ENCODE measurements at places on chromosomes 7 and 10.

- DNase-seq, result no peak
Observed at GRCh38 chr10:35413985-35414861, 77.9 kb downstream of the CCNY start.

DNA sequence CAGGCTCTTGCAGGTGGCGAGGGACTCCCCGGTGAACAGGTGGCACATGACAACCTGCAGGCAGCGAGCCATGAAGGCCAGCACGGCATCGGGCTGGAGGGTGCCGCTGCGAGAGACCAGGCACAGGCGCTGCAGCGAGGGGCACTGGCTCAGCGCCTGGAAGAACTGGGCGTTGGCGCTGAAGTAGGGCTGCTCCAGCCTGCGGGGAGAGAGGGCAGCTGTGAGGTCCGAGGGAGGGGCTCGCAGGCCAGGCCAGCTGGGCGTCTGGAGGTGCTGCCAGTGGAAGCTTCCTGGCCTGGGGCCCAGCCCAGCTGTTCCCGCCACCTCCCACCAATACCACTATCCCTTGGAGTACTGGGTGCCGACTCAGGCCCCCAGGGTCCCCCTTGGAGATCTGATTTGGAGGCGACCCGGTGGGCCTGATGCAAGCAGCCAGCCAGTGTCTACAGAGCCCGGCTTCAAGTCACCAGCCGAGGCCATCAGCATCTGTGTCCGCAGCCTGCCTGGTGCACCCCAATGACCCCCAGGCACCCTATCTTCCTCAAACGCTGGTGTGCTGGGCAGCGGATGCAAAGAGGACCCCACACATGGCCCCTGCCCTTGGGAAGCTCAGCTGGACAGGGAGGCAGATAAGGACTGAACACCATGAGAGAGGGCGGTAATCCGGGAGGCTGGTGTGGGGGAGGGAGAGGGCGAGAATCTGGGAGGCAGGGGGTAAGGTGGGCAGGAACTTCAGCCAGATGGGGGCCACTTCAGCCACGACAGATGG lies 67.8 kb upstream of the TNRC18 start:
- no peak for DNase-seq

GRCh38 chr10:131979336-131979735 lies 2.4 kb downstream of the BNIP3 start:
- DNase-seq, result no peak

GRCh38 chr10:132365102-132365501 lies 31.9 kb upstream of the PWWP2B start:
- DNase-seq, result no peak

GRCh38 chr7:82578430-82578829 lies 134.9 kb upstream of the CACNA2D1 start:
- DNase-seq, result no peak

DNA sequence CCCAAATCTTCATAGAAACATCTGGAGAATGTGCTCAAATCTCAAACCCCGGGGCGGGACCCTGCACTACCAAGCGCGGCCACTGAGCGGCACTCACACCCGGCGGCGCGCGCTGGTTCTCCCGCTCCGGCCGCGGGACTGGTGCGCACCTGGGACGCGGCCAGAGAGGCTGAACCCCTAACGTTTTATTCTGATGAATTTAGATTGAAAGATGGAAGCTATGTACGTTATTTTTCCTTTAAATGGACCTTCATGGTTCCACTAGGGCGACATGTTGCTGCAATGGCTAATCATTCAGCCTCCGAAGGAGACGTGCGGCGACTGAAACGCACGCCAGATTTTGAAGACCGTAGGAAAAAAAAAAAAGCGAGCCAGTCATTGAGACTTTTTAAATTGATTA lies 107.0 kb upstream of the INSIG1 start:
- DNase-seq, result no peak

GRCh38 chr7:157668884-157669767 lies 332.3 kb downstream of the DNAJB6 start:
- no peak for DNase-seq

GRCh38 chr7:23383225-23383624 lies 84.1 kb downstream of the MALSU1 start:
- DNase-seq, result no peak

DNA sequence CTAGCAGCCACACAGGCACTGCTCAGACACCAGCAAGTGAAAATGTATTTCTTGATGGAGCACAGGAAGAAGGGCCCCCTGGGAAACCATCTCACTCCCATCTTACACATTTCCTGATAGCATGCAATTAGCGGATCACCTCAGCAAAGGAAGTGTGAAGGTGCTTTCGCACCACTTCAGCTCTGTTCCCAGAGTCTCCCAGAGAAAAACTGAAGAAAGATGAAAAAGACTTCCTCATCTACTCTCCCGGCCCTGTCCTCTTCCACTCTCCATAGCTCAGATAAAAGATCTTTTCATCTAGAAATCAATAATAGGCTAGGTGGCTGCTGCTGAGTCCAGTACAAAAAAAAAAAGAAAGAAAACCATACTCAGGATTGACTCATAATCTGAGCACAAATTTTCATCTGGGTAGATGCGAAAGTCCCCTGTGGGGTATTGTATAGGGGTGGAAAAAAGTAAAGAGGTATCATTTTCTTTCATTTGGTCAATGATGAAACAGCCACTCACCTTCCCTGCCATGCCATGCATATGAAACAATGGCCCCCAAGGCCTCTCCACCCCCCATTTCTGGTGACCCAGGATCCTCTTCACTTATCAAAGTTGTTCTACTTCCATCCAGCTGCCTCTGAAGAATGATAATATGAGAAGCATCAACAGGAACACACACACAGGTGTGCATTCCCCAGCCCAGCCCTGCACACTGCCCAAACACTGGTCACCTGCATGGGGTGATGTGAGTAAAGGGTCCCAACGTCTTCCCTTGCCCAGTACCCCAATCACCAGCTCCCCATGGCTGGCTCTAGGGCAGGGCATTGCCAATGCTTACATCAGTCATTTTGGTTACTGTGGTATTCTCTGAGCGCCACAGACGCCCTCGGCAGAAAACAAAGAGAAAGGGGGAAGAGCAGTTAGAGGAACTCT lies 48.8 kb upstream of the DGKI start:
- no peak for DNase-seq

- no peak for DNase-seq
Observed at GRCh38 chr10:92750791-92751533, 61.2 kb downstream of the HHEX start.

- no peak for DNase-seq
Observed at GRCh38 chr10:95321554-95322301, 30.9 kb upstream of the PDLIM1 start.

DNA sequence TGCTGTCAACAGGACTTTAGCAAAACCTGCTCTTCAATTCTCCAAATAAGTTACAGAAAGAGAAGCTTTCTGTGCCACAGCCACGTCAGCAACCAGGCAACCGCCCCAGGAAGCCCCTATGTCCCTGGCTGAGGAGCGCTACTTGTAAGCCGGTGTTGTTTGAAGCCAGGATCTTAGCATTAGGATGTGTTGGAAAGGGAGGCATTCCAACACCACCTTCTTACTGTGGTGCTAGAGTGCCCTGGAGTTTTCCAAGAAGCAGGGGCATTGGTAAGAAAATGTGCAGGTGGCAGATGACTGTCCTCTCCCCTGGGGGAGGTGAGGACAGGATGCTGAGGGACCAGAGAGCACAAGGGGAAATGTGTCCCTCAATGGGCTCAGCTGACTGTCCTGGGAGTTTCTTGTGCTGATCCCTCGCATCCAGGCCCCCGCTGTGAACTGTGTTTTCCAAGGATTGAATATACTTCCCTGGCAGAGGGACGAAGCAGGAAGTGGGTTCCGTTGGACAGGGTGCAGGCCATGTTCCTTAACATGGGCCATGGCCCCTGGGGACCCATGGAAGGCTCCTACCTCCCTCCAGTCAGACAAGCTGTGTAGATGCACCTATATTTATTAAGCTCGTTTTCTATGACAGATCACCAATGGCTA lies 139.6 kb upstream of the GDF10 start:
- no peak for DNase-seq

DNA sequence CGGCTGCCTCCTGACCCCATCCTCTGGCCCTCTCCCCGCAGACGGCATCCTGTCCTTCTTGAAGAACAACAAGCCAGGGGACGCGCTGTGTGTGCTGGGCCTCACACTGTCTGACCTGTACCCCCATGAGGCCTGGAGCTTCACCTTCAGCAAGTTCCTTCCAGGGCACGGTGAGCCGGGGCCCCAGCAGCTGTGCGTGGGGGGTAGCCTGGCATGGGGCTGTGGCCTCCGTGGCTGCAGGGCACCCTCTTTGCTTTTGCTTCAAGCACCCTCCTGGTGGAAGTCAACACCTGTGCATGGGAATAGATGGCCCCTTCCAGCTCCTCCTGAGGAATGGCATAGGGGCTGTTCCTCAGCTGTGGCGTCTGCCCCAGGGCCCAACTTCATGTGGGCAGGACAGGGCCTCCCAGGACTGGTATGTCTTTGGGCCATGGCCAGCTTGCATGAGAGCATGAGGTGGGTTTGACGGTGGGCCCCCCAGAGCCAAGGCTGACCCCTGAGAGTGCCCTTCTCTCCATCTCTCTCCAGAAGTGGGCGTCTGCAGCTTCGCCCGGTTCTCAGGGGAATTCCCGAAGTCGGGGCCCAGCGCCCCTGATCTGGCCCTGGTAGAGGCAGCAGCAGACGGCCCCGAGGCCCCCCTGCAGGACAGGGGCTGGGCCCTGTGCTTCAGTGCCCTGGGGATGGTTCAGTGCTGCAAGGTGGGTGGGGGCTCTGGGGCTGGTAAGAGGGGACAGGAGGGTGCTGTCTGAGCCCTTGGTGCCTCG lies 20.7 kb downstream of the AMZ1 start:
- no peak for DNase-seq

- no peak for DNase-seq
Observed at GRCh38 chr7:5266191-5267028, 16.3 kb upstream of the SLC29A4 start.

GRCh38 chr7:99375070-99375807 lies 709 bp downstream of the ARPC1B start:
- DNase-seq, result no peak

GRCh38 chr10:90935581-90936275 lies 14.8 kb upstream of the ANKRD1 start:
- no peak for DNase-seq

DNA sequence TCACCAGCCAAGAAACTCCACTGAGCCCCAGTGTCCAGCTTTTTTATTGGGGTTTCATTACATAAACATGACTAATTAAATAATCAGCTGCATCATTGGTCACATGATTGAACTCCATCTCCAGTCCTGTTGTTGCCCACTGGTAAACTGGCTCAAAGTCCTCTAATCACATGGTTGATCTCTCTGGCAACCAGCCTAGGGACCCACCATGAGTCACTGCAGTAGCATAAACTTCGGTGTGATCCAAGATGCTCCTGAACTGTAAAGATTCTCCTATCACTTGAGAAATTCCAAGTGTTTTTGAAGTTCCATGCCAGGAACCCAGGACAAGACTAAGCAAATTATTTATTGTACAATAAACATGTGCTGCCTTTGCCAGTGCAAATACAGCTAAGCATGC lies 130.4 kb upstream of the AUTS2 start:
- DNase-seq, result no peak

- DNase-seq, result no peak
Observed at GRCh38 chr7:130491841-130492522, at the start of gene MEST. MEST (plus strand) TSS chr7:130492085; CDS start chr7:130492314, 229 bp downstream.

DNA sequence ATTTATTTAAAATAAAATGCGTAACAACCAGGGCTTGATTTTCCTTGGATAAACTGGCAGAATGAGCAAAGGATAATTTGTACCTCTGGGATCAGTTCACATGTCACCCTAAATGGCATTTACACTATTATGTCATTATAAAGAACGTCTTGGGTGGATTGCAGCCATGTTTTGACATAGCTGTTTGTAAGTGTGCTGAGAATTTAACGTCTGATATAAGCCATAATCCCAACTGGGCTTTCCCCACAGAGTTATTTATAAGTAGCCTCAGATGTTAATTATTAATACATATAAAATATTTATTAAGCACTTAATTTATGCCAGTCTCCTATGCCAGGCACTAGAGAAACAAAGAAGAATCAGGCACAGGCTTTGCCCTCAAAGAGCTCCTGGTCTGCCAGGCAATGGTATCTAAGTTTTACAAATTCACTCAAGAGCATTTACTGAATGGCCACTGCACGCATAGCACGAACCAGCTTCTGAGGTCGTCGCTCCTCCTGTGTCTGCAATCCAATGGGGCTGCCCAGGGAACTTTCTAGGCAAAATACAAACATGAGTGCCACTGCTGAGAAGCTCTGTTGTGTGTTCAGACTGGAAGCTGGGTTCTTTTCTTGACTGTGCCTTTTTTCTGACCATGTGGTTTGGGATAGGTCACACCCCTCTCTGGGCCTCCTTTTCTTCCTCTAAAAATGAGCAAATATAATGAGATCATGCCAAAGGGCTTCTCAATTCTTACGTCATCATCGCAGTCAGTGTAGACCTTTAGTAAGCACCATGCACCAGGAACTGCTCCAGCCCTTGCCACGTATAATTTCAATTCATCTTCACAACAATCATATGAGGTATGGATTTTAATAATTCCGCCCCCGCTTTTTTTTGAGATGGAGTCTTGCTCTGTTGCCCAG lies 11.3 kb upstream of the CTBP2 start:
- no peak for DNase-seq

- no peak for DNase-seq
Observed at GRCh38 chr7:106640368-106641141, 20.4 kb downstream of the CCDC71L start.

- DNase-seq, result no peak
Observed at GRCh38 chr10:89853781-89854191, 152.4 kb downstream of the KIF20B start.

GRCh38 chr7:29463504-29464158 lies 100.0 kb upstream of the PRR15 start:
- DNase-seq, result no peak
